ENCODE measurements at places on chromosomes 6 and 20. TPM values are rescaled to one million over a fixed set of nuclear protein-coding genes. Genes with fewer than 3 reads are reported as not detected.

- DNase-seq = no peak
Observed at GRCh38 chr6:558959-559358, 97.9 kb downstream of the HUS1B start.

GRCh38 chr6:169800668-169801395 is 49.4 kb downstream of the ERMARD start:
- peak; percentile 72 for DNase-seq

- no peak for DNase-seq
Observed at GRCh38 chr6:118630067-118630466, 21.3 kb downstream of the CEP85L start.

- no peak for DNase-seq
Observed at GRCh38 chr6:3506751-3507383, 50.0 kb upstream of the SLC22A23 start.

DNA sequence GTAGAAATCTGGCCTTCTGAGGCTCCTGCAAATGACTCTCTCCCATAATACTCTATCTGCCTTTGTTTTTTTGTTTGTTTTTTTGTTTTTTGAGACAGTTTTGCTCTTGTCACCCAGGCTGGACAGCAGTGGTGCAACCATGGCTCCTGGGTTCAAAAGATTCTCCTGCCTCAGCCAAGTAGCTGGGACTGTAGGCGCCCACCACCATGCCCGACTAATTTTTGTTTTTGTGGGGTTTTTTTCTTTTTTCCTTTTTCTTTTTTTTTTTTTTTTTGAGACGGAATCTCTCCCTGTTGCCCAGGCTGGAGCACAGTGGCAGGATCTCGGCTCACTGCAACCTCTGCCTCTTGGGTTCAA is 16.6 kb upstream of the STK38 start:
- no peak for DNase-seq

Gene FAM209B
- 0.46 TPM for polyA plus RNA-seq

Gene MOXD1
- 2.6 TPM for polyA plus RNA-seq

- DNase-seq = no peak
Observed at GRCh38 chr20:62805155-62805710, 598 bp downstream of the OGFR start.
